ENCODE measurements at places on chromosomes 7 and 10. TPM values are rescaled to one million over a fixed set of nuclear protein-coding genes. Genes with fewer than 3 reads are reported as not detected.

Gene UCMA
- not detected for polyA plus RNA-seq

Gene THNSL1
- polyA plus RNA-seq, result 4.1 TPM

Gene DLX5
- polyA plus RNA-seq, result not detected

Gene C7orf57
- not detected for polyA plus RNA-seq

Gene ZCWPW1
- polyA plus RNA-seq, result 6.5 TPM

Gene RNF32
- 0.40 TPM for polyA plus RNA-seq

Gene VAX1
- not detected for polyA plus RNA-seq

Gene MYOZ1
- polyA plus RNA-seq, result not detected

Gene WEE2
- not detected for polyA plus RNA-seq

Gene TCERG1L
- polyA plus RNA-seq, result 0.07 TPM

Gene DNAJC12
- not detected for polyA plus RNA-seq

Gene PNLIP
- polyA plus RNA-seq, result not detected

Gene FEZF1
- not detected for polyA plus RNA-seq

Gene TMEM236
- not detected for polyA plus RNA-seq

Gene PAX4
- not detected for polyA plus RNA-seq

Data from CD8-positive, alpha-beta memory T cell (primary cell).